Heart right ventricle (tissue), 16 donors: ENCODE measurements at places on chromosomes 13 and 19. TPM values are rescaled to one million over a fixed set of nuclear protein-coding genes. Genes with fewer than 3 reads are reported as not detected.

ADAMTSL5 gene
- total RNA-seq = 23.7 TPM

PPP1R13L gene
- 191 TPM for total RNA-seq

ARHGAP33 gene
- 5.7 TPM for total RNA-seq

SHD gene
- not detected for total RNA-seq

MAMSTR gene
- 3.1 TPM for total RNA-seq

STX10 gene
- 27.9 TPM for total RNA-seq

- no peaks in the 10 kb centered on the region for H3K4me1 ChIP-seq
- no peaks in the 10 kb centered on the region for H3K27me3 ChIP-seq
- no peaks in the 10 kb centered on the region for H3K36me3 ChIP-seq
- H3K4me3 ChIP-seq = no peak overlapping the region
- DNase-seq = no peak
Observed at GRCh38 chr13:21742096-21742495, 71.2 kb downstream of the FGF9 start.

DNA sequence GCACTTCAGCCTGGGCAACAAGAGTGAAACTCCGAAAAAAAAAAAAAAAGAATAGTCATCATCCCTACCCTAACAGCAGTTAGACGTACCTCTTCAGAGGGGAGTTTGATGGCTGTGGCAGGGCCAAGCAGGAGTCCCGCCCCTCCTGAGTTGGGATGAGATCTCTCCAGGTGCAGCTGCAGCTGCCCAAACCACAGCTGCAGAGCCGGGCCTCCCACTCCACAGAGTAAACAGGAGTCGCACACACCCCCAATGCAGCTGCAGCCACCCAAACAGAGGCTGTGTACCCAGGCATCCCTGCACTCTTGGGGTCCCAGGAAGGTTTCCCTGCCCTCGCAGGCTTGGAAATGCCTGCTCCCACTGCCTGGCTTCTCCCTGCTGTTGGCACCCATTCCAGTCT lies 17.4 kb upstream of the MLLT1 start:
- no peak for DNase-seq
- H3K27me3 ChIP-seq = no peaks in the 10 kb centered on the region
- H3K36me3 ChIP-seq = no peaks in the 10 kb centered on the region
- H3K4me3 ChIP-seq = no peak overlapping the region

- no peak for DNase-seq
- no peak overlapping the region for H3K4me3 ChIP-seq
- peaks cover 6% of the 10 kb centered on the region for H3K36me3 ChIP-seq
- H3K27ac ChIP-seq = peak overlapping the region; percentile 49
- H3K27me3 ChIP-seq = no peaks in the 10 kb centered on the region
Observed at GRCh38 chr19:42246922-42247639, 4.7 kb upstream of the GSK3A start.

GRCh38 chr19:662962-663681 lies at the start of gene RNF126:
Gene RNF126, minus strand, starts transcription at chr19:663214. Its CDS starts 93 bp downstream, at chr19:663121.
- H3K4me3 ChIP-seq = peak within 1 kb of the TSS; percentile 100
- H3K4me1 ChIP-seq = peaks cover 61% of the 10 kb centered on the region
- no peaks in the 10 kb centered on the region for H3K36me3 ChIP-seq
- H3K27me3 ChIP-seq = no peaks in the 10 kb centered on the region

DNA sequence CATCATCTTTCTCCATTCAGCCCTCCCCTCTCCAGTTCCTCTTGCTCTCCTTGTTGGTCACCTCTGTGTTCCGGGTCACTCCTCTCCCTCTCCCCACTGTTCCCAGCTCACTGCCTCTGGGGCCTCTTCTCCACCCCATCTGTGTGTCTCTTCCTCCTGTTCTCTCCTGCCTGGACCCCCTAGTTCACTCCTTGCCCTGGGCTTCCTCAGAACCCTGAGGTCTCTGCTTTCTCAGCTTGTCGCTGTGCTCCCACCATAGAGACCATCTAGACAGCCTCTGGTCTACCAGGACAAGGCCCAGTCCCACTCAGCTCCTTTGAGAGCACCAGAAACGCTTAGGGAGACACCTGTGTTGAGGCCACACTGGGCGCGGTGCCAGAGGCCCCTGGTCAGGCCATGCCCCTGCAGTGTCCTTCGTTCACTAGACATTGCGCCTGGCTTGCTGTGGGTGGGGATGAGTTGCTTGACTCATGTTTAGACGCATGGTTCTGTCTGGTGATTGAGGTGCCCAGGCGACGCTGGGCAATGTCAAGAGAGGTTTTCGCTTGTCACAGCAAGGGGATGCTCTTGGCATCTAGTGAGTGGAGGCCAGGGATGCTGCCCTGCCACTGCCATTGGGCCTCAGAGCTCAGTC lies 4.8 kb downstream of the LENG9 start:
- H3K4me1 ChIP-seq = peaks cover 23% of the 10 kb centered on the region
- no peaks in the 10 kb centered on the region for H3K27me3 ChIP-seq
- no peak for DNase-seq
- H3K4me3 ChIP-seq = no peak overlapping the region
- H3K27ac ChIP-seq = no peak overlapping the region

GRCh38 chr13:63605403-63605802 lies 2189.8 kb upstream of the PCDH20 start:
- no peak for DNase-seq
- no peak overlapping the region for H3K4me3 ChIP-seq
- no peaks in the 10 kb centered on the region for H3K27me3 ChIP-seq
- no peak overlapping the region for H3K27ac ChIP-seq
- H3K4me1 ChIP-seq = no peaks in the 10 kb centered on the region

DNA sequence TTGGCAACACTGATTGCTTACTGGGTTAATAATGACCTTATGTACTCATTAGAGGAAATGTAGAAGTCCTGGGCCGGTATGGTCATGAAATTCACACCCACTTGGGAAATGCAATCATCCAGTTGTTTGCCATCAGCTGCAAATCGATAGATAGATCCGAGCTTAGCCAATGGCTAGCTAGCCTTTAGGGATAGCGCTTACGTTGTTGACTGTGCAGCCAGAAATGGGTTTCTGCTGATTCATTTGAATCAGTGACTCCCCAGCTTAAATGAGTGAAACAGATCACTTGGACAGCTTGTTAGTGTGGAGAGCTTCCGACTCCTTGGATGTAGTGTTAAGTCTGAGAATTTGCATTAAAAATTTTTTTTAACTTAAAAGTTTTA lies 11.8 kb downstream of the IL17D start:
- H3K4me1 ChIP-seq = peaks cover 21% of the 10 kb centered on the region
- no peak overlapping the region for H3K4me3 ChIP-seq
- DNase-seq = no peak
- no peaks in the 10 kb centered on the region for H3K27me3 ChIP-seq
- H3K36me3 ChIP-seq = no peaks in the 10 kb centered on the region
- H3K27ac ChIP-seq = peak overlapping the region; percentile 18

DNA sequence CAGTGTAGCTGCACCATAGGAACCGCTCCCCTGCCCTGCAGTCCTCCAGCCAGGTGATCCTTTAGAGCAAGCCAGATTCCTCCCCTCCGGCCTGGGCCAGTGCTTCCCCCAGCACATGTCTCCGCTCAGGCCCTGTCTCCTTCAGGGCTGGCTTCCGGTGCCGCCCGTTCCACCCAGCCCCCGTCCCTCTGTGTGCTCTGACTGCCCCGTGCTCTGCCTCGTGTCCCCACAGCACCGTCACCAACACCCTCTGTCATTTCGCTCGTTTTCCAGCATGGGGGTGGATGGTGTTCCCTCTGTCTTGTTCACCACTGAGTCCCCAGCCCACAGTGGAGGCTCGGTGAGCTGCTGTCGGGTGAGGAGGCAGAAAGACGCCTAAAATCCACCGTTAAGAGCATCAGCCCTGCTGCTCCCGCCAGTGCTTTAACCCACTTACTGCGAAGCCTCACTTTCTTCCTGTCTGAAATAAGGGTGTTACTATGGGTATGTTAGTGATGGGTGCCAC lies 54.5 kb downstream of the TSSK6 start:
- no peaks in the 10 kb centered on the region for H3K27me3 ChIP-seq
- peak; percentile 73 for DNase-seq
- peak overlapping the region; percentile 5 for H3K4me3 ChIP-seq
- H3K36me3 ChIP-seq = no peaks in the 10 kb centered on the region
- peak overlapping the region; percentile 72 for H3K27ac ChIP-seq

DNA sequence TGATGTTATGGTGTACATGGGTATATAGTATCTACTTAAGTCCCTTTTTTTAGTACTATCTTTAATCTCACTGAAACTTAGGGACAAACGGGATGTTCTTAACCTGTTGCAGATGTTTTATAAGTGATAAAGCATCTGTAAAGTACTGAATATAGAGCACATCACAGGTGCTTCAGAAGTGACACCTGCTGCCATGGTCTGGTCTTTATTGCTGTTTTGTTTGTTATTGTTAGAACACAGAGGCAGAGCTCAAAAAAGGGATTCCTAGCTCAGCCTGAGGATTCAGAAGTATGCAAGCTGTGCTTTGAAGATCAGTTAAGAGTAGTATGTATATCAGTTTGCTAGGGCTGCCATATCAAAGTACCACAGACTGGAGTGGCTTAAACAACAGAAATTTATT lies 219.5 kb downstream of the DCT start:
- H3K36me3 ChIP-seq = no peaks in the 10 kb centered on the region
- no peak overlapping the region for H3K4me3 ChIP-seq
- no peak for DNase-seq
- H3K27ac ChIP-seq = no peak overlapping the region
- H3K27me3 ChIP-seq = no peaks in the 10 kb centered on the region

DNA sequence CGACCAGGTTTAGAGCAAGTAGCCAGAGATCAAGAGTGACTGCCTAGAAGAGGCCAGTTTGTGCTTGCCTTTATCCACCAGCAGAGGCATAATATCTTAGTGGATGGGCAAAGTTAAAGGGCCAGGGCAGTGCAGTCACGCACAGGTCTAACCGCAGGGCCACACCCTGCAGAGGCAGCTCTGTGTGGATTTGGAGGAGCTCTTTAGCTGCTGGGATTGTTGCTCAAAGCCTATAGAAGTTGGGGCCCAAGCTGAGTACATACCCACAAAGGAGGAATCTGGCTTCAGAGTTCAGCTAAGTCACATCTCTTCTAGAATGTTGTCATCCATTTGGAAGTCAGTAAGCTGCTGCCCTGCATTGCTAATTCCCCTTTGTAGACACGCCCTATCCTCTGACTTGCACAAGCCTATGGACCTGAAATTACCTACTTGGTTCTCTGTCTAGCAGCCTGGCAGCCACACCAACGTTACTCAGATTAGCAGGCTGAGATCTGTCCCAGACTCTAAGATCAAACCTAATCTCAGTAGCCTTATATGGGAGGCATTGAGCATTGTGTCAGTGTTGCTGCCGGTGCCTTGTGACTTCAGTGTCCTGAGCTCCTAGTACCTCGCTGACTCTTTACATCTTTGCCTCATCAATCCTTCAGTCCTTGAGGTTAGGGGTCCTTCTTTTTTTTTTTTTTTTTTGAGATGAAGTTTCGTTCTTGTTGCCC lies 102.9 kb upstream of the STARD13 start:
- no peaks in the 10 kb centered on the region for H3K4me1 ChIP-seq
- DNase-seq = no peak
- H3K36me3 ChIP-seq = no peaks in the 10 kb centered on the region
- no peak overlapping the region for H3K27ac ChIP-seq
- H3K27me3 ChIP-seq = no peaks in the 10 kb centered on the region

- H3K4me3 ChIP-seq = no peak overlapping the region
- H3K27me3 ChIP-seq = no peaks in the 10 kb centered on the region
- no peak overlapping the region for H3K27ac ChIP-seq
- DNase-seq = peak; percentile 36
- peaks cover 55% of the 10 kb centered on the region for H3K36me3 ChIP-seq
- H3K4me1 ChIP-seq = no peaks in the 10 kb centered on the region
Observed at GRCh38 chr19:11496391-11497163, 9.1 kb downstream of the ZNF653 start.
